ENCODE measurements at places on chromosomes 1 and 21.

- no peak for DNase-seq
These were observed 215.8 kb downstream of the BARHL2 start for GRCh38 chr1:90501281-90501680.

- DNase-seq, result no peak
These were observed 142.7 kb upstream of the UBE2U start for GRCh38 chr1:64060611-64061302.

GRCh38 chr1:235327559-235328270 is at the start of gene ARID4B:
Gene ARID4B (minus strand): TSS chr1:235328179. CDS start chr1:235326919, 1,260 bp downstream.
- peak; percentile 32 for DNase-seq

DNA sequence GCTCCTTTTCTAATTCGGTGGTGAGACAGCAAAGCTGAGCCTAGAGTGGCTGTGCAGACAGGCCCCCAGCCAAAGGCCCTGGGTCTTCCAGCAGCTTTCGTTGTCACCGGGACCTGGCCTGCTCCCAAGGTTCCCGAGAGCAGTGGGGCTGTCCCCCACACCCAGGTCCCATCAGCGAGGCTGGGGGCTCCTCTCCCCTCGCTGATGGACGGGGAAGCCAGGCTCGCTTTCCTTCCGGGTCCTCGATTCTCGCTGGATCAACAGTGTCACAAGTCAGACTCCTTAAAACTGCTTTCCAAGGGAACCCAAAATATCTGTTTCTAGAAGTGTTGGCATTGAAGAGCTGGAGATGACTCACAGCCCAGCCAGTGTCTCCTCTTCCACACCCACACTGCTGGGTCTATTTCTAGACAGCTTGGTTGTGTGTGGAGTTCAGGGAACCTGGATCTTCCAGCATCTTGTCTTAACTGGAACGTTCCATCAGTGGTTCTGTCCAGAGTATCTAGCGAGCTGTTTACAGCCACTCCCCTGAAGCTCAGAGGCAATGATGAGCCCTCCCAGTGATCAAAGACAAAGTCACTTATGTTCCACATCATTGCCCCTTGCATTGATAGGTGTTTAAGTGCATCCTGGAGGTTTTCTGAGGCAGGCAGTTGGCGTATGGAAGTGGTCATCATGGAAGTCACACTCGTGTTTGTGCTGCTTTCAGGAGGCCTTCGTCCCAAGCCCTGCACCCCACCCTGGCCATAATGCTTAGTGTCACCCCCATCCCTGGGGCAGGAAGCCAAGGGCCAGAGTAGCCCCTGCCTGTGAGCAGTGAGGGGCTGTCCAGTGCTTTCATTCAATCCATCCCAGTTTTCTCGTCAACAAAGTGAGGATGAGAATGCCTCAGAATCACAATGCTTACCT is 35.2 kb downstream of the RRP1 start:
- no peak for DNase-seq

DNA sequence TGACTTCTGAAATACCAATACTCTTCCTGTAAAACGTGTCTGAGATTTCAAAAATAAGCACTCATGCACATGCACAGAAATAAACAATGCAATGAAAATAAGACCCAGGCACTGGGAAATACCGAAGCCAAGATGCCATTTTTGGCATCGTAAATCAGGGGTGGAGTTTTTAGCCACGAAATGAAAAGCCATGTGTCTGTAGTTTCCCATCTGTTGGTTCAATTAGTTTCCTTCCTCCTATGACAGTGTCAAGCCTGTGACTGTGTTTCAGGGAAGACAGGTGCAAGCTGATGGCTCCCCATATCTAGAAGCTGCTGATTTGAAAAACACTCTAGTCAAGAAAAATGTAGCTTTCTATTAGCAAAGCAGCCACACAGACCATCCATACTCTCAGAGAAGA is 480.4 kb upstream of the CAMK1G start:
- DNase-seq, result no peak

DNA sequence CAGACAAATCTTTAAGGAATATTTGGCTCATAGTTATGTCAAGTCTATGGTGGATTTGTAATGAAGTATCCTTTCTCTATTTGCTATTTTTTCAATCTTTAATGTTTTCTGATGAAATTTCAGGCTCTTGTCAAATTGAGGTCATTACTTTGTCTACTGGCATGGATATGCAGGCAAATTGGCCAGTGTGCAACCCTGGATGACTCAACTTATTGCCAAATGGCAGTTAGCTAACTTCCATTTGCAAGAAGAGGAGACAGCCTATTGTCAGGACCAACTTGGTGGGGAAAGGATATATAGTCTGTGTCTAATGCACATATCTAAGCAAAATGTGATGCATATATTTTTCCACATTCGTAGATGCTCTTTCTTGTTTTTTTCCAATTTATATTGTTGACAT is 530.5 kb downstream of the PTBP2 start:
- DNase-seq, result no peak

DNA sequence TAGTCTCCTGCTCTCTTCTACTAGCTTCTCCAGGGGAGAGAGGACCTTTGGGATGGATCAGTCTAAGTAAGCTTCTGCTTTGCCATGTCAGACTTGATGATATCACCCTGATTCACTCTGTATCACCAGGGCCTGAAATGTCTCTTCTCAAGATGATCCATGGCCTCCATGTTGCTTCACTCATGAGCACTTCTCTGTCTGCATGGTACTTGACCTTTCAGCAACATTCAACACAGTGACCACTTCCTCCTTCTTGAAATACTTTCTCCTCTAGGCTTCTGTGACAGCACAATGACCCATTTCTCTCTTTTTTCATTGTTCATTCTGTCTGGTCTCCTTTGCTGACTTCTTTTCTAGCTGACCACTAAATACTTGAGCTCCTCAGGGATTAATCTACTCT is 35.3 kb upstream of the NGF start:
- DNase-seq, result no peak

- no peak for DNase-seq
These were observed 99.2 kb downstream of the LHX8 start for GRCh38 chr1:75233302-75233929.

DNA sequence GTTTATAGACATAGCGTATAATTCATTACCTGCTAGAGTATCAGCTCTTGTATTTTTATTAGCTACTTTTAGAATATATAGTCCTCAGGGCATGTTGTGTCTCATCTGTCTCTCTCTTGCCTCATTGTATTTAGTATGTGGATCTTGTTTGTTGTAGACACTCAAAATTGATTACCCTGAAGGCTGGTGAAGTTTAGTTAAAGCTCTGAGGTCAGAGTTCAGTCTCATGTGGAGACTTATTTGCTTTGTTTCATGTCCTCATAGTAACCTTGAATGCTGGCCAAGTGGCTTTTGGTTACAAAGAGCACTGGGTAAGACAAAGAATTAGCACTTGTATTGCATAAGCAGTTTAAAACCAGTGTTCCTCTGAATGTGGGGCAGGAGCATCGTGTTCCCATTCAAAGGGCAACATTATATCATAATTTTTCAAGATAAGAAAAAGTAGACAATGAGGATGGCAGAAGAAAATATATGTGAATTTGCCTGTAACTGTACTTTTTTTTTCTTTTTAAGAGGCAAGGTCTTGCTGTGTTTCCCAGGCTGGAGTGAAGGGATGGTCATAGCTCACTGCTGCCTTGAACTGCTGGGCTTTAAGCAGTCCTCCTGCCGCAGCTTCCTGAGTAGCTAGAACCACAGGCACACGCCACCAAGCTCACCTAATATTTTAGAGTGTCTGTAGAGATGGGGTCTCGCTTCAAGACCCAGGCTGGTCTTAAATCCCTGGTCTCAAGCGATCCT is 17.4 kb downstream of the CNST start:
- DNase-seq, result peak; percentile 16

GRCh38 chr1:5981009-5981380 is 11.2 kb downstream of the NPHP4 start:
- DNase-seq, result no peak

DNA sequence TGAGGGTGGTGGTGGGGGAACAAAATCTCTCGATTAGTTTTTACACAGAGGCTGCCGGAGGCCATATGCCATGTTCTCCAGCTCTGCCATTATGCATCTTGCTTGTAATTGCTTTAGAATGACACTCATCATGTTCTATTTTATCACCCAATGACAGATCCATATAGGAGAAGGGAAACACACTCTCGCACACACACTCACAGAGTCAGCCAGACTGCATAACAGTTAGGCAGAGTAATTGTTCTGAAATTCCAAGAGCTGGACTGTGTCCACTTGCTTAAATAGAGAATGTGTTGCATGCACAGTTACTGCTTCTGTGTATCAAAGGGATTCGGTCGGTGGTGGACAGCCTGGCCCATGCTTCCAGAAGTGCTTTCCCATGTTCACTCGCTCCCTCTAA is 30.6 kb downstream of the KCND3 start:
- DNase-seq, result no peak

DNA sequence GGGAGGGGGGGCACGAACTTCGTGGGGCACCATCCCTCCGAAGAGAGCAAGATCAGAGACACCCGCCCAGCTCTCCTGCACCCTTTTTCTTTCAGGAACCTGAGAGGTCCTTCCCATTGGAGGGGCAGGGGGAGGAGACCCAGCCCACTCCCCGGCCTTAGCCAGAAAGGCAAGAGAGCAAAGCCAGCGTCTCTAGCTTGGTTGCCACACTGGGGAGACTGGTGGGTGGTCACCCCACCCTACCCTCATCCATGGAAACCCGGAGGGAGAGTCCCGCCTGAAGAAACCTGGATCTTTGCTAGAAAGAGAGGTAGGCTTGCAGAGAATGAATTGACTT is 246 bp downstream of the ATP2B4 start:
- no peak for DNase-seq

- peak; percentile 84 for DNase-seq
These were observed 47.1 kb downstream of the MYSM1 start for GRCh38 chr1:58652651-58653184.

GRCh38 chr1:109885589-109885988 is 25.1 kb upstream of the CSF1 start:
- no peak for DNase-seq

DNA sequence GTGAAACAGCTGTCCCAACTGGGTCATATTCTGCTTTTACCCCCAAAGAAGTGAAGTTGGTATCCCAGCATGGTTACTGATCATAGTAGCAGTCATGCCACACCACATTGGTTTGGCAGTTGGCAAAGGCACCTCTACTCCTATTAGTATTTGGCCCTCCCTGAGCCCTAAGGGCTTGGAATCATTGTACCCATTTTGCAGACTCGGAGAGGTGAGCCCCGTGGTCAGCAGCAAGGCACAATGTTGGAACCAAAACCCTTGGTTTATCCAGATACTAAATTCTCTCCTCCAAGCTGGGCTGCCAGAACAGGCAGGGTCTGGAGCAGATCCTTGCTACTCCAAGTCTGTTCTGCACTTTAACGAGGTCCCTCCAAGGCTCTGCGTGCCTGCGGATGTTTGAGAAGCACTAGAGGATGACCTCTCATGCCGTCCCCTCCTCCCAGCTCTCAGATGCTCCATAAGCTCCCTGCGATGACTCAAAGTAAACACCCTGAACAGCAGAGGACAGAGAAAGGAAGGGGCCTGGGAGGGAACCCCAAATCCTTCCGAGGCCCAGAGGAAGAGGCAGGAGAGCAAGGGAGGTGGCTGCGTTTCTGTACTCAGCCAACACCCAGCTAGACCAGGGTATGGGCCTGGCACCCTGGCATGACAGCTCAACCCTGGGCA is 89.3 kb downstream of the PAX7 start:
- no peak for DNase-seq

DNA sequence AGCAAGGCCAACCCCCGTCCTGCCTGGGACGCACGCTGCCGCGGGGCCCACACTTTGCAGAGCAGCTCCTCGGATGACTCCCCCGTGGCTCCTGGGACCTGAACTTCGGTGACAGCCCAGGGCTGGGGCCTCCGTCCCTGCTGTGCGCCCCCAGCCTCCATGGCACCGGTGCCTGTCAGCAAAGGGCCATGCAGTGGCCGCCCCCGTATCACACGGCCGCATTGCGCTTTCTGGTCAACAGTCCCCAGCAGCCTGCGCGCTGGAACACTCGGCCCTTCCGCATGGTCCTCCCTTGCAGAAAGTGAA is 18.0 kb downstream of the NADK start:
- DNase-seq, result no peak

GRCh38 chr1:38615680-38616079 is 243.9 kb downstream of the RRAGC start:
- DNase-seq, result no peak

- DNase-seq, result no peak
These were observed 5.3 kb downstream of the C1orf116 start for GRCh38 chr1:207027206-207027777.

DNA sequence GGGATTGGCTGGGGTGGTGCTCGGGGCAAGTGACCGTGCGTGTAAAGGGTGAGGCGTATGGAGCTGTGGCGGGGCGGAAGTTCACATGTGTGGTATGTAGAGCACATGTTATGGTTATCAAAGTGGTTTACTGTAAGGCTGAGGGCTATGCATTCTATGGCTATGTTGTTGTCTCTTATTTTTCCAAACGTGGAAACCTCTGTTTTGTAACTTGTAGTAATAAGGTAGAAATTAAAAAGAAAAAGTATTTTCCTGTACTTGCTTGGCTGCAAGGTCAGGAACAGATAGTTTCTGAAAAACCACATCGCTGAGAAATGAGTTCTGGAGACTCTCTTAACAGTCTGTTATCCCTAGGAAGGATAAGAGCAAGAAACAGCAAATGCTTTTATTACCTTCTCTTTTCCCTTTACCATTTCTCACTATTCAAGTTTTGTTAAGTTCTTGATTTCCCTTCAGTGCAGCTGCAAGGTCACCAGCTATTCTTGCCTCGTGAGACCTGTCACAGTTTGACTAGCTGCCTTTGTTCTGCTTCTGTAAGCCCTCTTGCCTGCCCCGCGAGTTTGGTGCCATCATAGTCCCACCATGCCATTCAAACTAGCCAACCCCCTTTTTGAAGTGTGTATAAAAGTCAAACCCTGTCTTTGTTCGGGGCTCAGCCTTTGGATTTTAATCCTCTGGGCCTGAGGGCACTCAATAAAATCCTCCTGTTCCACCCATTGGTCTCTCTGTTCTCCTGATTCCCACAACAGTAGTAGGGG is 9.5 kb downstream of the RNU1-2 start:
- DNase-seq, result peak; percentile 83

DNA sequence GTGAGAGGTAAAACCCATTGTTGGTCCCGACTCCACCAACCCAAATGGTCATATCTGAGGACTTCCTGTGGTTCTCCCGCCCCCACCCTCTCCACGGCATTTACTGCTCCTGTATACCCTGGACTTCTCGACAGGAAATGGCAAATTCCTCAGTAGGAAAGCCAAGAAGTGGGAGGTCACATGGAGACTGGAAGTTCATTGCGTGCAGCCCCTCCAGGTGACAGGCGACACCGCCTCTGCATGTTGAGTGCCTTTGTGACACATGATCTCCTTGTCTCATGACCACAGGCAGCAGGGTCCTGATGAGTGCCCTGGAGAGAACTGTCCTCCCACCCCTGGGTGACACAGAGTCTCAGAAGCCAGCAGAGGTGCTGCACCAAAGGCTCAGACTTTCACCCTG is 24.2 kb downstream of the ERG start:
- no peak for DNase-seq

- DNase-seq, result peak; percentile 61
These were observed 918 bp upstream of the RASAL2 start for GRCh38 chr1:178092878-178093493.

Measured in midbrain (tissue), 1 donor.